CD4-positive, alpha-beta T cell treated with Interferon alpha-2 for 1 hour (primary cell): ENCODE measurements at places on chromosomes 3 and 15.

DNA sequence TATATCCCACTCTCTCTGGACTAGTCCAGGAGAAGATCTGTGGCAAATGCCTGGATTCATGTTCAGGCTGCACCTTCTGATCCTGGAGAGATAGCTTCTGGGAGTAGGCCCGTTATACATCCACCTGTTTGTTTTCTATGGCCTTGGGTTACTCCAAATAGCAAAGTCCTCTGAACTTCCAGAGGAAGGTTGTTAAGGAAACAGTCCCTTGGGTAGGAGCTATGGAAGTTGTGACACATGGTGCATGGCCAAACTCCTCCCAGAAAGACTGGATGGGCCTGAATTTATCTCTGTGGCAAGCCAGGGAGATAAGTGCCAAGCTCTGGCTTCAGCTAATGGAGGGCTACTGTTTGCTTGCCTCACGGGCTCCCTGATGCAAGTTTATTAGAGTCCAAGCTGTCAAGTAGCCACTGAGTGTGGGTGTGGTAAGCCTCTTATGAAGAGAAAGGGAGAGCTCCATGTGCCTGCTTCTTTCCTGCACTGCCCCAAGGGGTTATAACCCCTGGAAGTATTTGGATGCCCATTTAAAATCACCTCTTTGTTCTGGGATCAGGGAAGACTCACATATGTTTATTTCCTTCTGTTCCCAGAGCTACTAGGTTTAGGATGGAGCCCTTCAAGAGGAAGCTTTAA is 328.7 kb upstream of the ATP11B start:
- no peak for DNase-seq

- DNase-seq = no peak
Measured at GRCh38 chr15:89009080-89009479, 79.2 kb upstream of the ABHD2 start.

DNA sequence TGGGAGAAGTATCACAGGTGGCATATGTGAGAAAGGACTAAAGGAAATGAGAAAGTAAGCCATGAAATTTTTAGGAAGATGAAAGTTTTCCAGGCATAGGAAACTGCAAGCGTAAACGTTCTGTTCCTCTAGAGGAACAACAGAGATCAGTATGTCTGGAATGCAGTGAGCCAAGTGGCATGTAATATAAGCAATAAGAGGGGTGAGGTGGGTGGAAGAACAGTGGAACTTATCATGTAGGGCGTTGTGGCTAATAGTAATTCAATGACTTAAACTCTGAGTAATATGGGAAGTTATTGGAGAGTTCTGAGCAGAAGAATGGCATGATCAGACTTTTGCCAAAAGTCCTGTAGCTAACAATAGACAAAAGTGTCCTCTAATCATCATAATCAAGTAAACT is 902.9 kb downstream of the EPHA3 start:
- no peak for DNase-seq

- no peak for DNase-seq
Measured at GRCh38 chr15:28915041-28915810, 29.5 kb downstream of the APBA2 start.

GRCh38 chr3:177860184-177860583 is 662.9 kb upstream of the TBL1XR1 start:
- no peak for DNase-seq

- no peak for DNase-seq
Measured at GRCh38 chr15:26095710-26096330, 232.7 kb upstream of the ATP10A start.
